AG10803 (cell line): ENCODE measurements at places on chromosomes 6 and 20.
A peak's percentile ranks its signal among the peaks of the same experiment; 100 is the strongest.

GRCh38 chr6:55499591-55499990, 79.4 kb downstream of the HMGCLL1 start:
- no peak for DNase-seq

DNA sequence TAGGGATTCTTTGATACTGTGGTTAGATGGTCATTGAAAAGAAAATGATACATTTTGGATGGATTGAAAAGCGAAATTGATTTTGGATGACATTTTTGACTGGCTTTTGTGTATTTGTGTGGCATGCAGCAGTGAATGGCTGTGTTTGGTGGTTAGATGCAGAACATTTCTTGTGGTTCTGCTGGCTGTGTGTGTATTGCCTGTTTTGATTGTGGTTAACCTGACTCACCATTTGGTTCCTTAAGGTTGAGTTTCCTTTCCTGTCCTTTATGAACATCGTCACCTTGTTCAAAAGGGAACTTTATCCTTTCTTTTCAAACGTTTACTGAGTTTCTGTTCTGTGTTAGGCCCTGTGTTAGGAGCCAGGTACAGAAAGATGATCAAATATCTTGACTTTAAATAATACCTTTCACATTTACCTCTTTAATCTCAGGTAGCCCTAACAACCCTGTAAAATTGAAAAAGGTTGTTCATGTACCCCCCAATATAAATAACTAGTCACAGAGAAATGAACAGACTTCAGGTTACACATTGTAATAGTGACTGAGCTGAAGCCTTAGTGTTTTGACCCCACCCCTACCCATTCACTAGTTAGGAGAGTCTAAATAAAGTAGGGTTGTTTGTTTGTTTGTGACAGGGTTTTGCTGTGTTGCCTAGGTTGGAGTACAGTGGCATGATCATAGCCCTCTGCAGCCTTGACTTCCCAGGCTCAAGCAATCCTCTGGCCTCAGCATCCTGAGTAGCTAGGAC, 23.8 kb downstream of the ANKS1A start:
- peak; percentile 78 for DNase-seq

- peak; percentile 91 for DNase-seq
Measured at GRCh38 chr6:85403331-85404015, 46.4 kb upstream of the NT5E start.

DNA sequence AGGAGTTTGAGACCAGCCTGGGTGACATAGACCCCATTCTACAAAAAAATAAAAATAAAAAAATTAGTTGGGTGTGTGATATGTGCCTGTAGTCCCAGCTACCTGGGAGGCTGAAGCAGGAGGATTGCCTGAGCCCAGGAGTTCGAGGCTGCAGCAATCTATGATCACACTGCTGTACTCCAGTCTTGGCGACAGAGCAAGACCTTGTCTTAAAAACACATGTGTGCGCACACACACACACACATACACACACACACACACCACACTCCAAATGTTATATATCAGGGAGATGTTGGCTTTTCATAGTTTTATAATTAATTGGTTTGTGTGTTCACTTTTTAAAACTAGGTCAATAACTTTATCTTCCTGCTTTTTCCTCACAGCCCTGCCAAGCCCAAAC, 110.5 kb downstream of the RTN4IP1 start:
- DNase-seq: peak; percentile 38

DNA sequence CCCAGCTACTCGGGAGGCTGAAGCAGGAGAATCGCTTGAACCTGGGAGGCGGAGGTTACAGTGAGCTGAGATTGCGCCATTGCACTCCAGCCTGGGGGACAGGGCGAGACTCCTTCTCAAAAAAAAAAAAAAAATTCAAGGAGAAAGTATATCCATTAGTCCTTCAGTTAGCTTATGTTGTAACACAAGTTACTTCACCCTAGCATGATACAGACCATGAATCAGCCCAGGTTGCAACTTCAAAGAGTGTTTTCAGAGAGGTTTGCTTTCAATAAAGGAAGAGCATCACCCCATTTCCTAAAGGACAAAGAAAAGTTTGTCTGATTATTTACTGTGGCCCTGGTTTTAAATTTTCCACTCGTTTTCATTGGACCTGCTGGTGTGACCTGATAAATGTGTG, 73.0 kb downstream of the SERAC1 start:
- no peak for DNase-seq
